Colonic mucosa (tissue), 4 donors: ENCODE measurements at places on chromosomes 7 and 10.

DNA sequence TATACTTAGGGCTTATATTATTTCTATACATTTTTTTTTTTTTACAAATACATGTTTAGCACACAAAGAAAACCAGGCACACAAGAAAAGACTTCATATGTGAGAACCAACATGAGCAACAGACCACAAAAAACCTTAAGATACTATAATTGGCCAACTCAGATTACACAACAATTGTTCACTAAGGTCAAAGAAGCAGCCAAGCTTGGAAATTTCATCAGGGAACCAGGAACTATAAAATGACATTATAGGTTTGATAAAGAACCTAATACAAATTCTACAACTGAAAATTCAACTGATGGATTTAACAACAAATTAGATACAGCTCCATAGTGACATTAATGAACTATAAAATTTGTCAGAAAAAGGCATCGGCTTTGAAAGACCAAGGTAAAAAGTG, 4.4 kb upstream of the LUC7L2 start:
- DNase-seq = no peak

- DNase-seq = no peak
Measured at GRCh38 chr10:74103560-74104258, 46.9 kb downstream of the AP3M1 start.

- no peak for DNase-seq
Measured at GRCh38 chr10:91035650-91036292, 114.9 kb upstream of the ANKRD1 start.

DNA sequence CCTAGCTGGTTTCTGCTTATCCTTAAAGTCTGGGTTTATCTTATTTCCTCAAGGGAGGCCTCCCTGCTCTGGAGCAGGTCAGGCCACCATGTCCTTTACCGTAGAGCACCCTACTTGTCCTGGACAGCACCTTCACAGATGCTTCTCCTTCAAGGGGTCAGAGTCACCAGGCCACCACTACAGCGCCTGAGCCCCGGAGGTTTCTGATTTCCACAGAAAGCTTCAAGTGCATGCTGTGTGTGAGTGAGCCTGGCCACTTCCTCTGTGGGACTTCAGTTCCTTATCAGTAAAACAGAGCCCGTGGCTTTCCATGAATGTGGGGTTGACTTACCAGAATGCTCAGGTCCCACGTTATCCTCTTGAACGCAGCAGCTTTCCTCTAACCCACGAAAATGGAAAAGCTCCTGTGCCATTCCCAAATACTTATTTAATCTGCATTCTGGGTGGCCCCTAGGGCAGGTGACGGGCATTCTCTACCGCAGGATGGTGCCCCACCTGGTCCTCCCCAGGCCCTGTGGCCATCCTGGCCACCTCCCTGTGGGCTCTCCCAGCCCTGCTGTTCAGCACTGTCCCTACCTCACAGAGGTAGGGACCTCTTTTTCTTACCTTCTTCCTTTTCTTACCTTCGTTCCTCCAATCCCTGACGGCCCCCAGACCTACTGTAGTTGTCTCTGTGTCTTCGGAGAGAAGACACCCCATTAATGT, 1.4 kb upstream of the DOCK1 start:
- no peak for DNase-seq

DNA sequence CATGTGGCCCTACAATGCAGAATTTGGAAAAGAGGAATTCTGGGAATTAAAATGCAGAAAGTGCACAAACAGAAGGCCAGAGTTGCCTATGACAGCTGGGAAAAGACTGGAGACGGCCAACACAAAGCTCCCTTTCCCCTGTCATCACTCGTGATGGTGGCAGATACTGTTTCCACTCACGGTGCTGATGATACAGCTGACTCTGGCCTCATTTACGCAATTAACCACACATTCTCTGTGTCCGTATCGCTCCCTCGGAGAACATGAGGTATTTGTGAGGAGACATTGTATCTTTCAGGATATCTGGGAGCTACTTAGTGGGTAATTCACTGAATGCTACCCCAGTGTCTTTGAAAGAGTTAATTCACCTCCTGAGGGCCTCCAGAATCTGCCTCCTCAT, 172.8 kb downstream of the TAX1BP1 start:
- DNase-seq = no peak

DNA sequence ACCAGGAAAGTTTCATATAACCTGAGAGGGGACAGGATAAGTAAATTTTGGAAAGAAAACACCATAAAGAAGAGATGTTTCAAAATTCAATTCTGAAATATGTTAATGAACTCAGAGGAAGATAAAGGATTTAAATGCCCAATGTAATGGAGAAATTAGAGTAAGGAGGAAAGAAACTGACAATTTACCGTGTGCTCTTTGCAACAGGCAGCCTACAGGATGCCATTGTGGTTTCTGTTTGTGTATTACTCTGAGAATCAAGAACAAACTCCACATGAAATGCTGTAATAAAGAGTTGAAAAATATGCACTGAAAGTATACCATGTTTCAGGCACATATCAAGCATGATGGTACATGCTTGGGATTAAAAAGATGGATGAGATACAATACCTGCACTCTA, 44.8 kb upstream of the GLCCI1 start:
- DNase-seq = no peak

- DNase-seq = no peak
Measured at GRCh38 chr7:29812185-29812876, 6.0 kb downstream of the WIPF3 start.
